ENCODE measurements at places on chromosomes 2 and 18.

DNA sequence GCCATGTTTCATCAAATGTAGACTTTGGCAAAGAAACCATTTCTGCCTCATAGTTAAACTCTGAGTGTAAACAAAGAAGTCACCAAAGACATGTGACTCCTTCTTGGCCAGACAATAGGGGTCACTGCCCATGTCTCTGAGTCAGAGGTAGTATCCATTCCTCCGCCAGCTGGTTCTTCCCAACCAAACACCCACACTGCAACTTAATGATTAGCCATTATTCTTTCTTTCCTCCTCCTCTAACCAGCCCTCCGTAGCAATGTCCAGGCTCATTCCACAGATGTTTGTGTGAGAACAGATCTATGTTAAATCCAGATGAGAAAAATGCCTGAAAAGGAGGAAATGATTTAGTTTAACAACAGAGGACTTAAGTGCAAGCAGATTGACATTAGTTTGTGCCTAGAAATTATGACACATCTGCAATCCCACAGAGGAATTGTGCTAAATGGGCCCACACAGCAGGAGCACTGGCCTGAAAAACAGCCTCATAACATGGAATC, 127.9 kb upstream of the SH3BP4 start:
- no peak for DNase-seq

DNA sequence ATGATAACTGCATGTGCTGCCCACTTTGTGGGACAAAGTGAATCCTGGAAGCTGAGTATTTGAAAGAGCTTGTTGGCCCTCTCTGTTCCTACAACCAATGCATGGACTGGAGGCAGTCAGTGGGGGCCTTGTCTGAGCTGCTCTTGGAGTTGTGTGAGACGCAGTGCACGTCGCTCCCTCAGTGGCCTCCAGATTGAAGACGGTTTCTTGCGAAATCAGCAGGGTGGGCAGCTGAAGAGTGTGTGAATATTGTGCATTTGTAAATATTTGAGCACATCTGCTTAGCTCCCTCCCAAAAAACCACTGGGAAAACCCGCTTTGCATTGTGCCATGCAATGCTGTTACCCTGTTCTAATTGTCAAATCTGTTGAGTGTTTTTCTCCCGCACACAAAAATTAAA, 782.8 kb downstream of the PLCL1 start:
- no peak for DNase-seq

- DNase-seq = no peak
These were observed 49.2 kb upstream of the ASPRV1 start for GRCh38 chr2:70010576-70011111.

- no peak for DNase-seq
These were observed 464.2 kb upstream of the UBE2E3 start for GRCh38 chr2:180516232-180516631.

DNA sequence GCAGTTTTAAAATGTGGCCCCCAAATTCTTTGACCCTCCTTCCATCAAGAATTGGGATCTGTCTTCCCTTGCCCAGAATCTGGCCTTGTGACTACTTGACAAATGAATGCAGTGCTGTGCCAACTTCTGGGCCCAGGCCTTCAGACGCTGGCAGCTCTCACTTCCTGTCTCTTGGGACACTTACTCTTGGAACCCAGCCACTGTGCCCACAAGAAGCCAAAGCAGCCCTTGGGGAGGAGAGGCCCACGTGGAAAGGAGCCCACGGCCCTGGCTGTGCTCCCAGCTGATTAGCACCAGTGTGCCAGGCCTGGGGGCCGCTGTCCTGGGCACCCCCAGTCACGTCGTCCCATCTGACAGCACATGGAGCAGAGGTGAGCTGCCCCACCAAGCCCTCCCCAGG, 56.6 kb downstream of the RPL37A start:
- peak; percentile 52 for DNase-seq

GRCh38 chr2:4908461-4908860, 783.7 kb upstream of the SOX11 start:
- no peak for DNase-seq

- no peak for DNase-seq
These were observed 17.2 kb upstream of the LYPD6B start for GRCh38 chr2:149021271-149021719.

GRCh38 chr2:182242609-182243008, 184.2 kb downstream of the PDE1A start:
- no peak for DNase-seq

DNA sequence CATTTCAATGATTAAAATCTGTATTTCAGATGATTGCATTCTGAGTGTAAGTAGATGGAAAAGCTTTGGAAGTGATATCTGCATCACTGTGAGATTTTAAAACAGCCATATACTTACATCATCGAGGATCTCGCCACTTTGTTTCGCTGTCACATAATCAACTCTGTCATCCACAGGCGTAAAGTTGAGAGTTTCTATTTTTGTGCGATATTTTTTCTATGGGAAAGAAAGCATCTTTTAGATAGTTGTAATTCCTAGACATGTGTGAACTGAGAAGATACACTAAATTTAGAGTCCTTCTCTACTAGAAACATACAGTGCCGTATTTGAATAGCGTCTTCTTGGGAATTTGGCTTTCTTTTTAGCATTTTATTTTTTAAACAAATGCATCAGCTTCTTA, 158.8 kb downstream of the RIF1 start:
- no peak for DNase-seq

DNA sequence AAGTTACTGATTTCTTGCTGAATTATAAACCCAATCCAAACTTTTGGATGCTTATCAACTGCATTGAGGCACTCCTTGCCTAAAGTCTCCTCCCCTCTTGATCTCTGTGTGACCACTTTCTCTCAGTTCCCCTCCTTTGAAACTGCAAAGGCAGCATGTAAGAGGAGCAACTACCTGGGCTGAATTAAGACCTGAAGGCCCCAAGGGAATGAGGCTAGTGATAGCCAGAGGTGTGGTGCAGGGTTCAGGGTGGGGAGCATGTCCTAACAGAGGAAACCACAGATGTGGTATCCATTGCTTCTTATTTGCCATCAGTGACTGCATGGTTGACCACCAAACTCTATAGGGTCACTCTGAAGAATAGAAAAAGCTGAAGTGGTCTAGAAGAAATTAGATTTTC, 557.9 kb downstream of the TNS1 start:
- DNase-seq = no peak

- DNase-seq = no peak
These were observed 102.2 kb upstream of the CCDC150 start for GRCh38 chr2:196537311-196537710.

GRCh38 chr2:71895320-71896161, 252.1 kb downstream of the CYP26B1 start:
- no peak for DNase-seq

DNA sequence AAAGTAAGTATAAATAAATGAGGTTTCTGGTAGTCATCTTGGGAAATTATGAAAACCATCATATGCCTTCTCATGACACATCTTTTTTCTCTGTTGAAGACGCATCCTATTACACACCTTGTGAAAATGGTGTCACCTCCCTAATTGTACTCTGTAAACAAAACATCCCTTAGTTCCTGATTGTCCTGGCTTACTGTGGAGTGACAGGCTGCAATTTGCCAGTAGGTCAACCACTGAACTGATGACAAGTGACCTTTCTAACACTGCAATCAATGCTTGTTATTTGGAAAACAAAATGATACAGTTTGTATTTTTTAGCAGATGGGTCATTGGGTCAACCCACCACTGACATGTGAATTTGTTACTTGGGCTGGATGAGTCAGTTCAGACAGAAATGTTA, 219.5 kb downstream of the PTPRM start:
- no peak for DNase-seq

DNA sequence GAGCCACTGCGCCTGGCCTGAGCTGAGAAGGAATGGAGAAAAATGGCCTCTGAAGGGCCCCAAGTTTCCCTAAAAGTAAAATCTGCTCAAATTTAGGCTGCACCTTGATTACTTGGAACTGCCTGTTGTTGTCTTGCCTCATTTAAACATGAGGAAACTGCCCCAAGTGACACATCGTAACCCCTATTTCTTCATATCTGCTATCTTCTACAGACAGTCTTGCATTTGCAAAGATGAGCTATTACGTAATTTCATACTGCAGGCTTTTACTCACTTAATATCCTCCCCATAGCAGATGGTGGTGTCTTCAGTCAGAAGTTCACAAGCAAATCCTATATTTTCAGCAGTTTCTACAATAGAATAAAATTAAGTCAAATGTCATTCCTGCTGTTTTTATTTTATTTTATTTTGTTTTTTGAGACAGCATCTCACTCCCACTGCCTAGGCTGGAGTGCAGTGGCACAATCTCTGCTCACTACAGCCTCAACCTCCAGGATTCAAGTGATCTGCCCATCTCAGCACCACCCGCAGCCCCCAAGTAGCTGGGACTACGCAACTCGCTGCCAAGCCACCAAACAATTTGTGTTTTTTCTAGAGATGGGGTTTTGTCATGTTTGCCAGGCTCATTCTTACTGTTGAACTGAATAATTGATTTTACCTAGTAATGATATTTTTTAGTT, 45.3 kb upstream of the NARS1 start:
- no peak for DNase-seq

- DNase-seq = no peak
These were observed 19.7 kb downstream of the MIB1 start for GRCh38 chr18:21760321-21760720.

DNA sequence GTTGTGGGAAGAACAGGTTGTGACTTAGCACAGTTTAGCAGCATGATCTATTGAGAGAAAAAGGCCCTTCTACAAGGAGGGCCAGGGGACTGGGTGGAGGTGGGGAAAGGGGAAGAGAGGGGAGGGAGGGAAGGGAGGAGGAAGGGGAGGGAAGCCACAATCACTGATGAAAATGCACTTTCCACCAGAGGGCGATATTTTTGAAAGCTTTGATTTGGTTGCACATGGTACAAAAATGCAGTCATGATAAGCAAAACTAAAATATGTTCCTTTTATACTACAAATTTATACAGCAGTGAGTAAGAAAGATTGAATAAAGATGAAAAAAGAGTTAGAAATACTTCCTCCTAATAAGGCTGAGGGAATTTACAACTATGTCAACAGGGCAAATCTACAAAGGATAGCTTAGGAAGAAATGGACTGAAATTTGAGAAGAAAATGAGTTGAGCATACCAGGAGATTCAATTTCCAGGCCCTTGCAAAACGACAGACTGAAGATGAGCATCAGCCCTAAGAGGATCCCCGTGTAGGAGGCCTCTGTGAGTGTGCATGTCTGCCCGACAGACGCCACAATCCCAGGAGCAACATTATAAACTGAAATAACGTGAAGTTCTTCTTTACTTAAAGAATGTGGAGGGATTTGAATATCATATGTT, 17.2 kb downstream of the SH3YL1 start:
- no peak for DNase-seq

- no peak for DNase-seq
These were observed 245.7 kb downstream of the DYM start for GRCh38 chr18:49214706-49215105.

DNA sequence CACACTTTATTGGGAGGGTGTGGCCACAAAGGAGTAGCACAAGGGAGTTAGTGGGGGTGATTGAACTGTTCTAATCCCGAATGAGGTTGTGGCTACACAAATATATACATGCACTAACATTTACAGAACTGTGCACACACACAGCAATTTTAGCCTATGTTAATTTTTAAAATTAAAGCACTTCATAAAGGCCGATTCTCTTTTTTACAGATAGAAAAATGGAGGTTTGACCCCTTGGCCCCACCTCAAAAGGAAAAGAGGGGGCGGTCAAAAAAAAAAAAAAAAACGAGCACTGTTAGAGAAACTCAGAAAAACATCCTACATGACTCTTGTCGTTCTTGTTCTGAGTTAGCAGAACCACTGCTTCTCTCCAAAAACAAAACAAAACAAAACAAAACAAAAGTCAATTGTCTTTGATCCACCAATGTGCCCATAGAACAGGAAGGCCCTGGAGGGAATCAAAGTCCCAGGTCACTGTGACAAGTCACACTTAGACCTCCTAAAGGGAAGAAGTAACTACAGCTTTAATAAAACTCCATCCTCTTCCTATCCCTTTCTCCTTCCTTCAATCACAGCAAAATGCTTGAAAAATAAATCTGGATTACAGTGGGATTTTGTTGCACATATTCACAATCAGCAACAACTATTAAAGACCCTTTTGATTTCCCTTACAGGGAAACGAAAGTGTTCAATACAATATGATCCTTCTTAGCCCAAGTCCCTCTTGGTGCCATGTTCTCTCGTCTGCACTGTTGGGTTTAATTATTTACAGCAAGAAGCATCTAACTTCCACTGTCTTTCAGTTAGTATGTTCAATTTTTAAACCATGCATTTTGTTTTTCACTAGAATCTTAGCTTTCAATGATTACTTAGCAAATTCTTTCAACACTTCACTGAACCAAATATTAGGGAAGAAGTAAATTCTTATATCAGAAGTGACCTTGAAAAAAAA, 16.6 kb downstream of the LRP2 start:
- no peak for DNase-seq

GRCh38 chr18:75551071-75551470, 123.6 kb upstream of the SMIM21 start:
- no peak for DNase-seq

DNA sequence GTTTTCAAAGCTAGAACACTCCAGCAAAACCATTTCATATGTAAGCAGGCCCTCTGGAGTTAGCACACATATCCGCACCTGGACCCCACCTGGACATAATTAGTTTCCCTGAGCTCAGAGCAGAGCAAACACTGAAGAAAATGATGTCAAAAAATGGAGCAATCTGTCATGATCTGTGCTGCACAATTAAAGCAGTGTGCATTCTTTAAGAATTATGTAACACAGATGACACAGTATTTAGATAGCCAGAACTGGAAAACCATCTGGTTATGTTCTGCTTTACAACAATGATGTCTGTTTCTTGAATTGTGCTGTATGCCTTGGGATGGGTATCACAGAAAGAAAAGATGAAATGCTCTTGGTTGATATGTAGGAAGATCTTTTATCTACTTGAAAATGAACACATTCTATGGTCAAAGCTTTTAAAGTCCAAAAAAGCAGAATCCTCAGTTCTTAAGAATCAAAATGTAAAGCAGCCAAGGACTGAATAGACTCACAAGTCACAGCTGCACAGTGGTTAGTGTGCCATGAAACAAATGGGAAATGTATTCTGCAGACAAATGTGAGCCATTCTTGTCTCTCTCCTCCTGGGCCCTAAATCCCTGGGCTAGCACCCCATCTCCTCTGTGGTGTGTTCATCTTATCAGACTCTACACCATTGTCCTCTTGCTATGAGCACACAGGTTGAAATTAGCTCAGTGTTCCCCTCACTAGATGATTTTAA, 36.8 kb downstream of the HRH4 start:
- DNase-seq = no peak

DNA sequence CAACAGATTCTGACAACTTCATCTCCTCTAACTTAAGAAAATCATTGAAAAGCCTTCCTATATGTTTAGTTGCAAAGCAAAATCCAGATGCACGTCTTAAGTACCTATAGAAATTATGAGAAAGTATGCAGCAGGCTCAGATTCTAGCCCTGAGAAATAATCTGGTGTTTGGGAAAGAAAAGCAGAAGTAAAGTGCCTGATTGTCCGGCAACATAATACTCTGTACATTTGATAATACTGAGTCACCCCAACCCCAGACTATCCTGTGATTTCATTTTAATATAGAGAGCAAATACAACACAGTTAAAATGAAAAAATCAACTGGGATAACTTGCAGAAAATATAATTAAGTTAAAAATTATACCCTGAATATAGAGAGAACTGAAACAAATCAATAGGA, 13.5 kb downstream of the RFX8 start:
- no peak for DNase-seq
